HT-29 (cell line): ENCODE measurements at places on chromosomes 4 and X. TPM values are rescaled to one million over a fixed set of nuclear protein-coding genes. Genes with fewer than 3 reads are reported as not detected.

- DNase-seq, result no peak
Measured at GRCh38 chr4:107333518-107333917, 297.4 kb upstream of the DKK2 start.

GRCh38 chr4:150079081-150079581, 886 bp downstream of the DCLK2 start:
- DNase-seq, result no peak

DNA sequence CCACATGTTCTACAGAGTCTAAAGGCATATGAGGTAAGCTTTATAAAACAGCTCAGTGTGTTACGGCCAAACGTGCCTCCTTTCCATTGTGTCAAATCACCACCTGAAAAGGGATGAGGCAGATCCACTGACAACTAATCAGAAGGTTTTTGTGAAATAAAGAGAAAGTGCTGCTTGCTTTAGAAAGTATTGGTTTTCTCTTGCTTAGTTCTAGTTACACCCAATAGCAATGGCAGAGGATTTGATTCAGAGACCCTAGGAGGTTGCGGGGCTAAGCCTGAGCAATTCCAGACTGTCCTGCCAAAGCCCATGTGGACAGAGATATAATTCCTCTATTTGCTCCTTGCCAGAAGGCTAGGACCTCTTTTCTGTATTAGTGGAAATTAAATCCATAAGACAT, 125.5 kb downstream of the SPRY1 start:
- no peak for DNase-seq

The PTTG2 gene
- not detected in 2 replicates for total RNA-seq

The ZFP92 gene
- total RNA-seq, result not detected in 2 replicates

DNA sequence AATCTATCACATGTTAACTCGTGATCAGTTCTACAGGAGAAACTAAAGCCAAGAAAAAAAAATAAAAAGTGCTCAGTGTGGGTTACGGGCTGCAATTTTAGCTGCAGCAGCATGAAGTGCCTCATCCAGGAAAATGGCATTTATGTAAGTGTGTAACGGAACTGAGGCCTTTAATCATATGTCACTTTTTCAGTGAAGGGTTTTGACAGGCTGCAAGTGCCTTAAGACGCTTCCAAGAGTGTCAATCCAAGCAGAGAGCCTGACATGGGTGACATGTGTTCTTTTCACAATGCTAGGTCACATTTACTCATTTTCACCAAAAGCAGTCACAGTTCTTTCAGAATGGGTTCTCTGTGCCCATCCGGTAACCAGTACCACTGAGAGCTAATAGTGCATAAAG, 604.6 kb downstream of the RAB28 start:
- no peak for DNase-seq

The BTC gene
- total RNA-seq, result 1.4 and 1.9 TPM in 2 replicates

- peak; percentile 83 for DNase-seq
Measured at GRCh38 chrX:20968996-20969395, 405.2 kb upstream of the CNKSR2 start.

- no peak for DNase-seq
Measured at GRCh38 chrX:30217465-30217864, 2.1 kb downstream of the MAGEB2 start.

DNA sequence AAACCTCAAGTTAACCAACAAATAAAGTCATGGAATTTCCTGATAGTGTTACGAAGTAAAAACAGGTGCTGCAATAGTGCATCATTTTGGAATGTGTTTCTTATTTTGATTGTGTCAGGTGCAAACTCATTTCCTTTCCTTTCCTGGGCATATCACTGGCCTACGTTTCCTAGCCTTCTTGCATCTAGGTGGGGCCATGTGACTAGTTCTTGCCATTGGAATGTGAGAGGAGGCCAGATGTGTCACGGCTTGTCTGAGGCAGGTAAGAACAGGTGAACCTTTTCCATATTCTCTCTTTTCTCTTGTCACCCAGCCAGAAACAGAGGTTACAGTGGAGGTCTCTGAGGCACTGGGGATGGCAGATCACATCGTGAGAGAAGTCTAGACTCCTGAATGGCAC, 868.0 kb downstream of the RPA4 start:
- no peak for DNase-seq

The SHROOM3 gene
- total RNA-seq, result 62.1 and 70.6 TPM in 2 replicates

DNA sequence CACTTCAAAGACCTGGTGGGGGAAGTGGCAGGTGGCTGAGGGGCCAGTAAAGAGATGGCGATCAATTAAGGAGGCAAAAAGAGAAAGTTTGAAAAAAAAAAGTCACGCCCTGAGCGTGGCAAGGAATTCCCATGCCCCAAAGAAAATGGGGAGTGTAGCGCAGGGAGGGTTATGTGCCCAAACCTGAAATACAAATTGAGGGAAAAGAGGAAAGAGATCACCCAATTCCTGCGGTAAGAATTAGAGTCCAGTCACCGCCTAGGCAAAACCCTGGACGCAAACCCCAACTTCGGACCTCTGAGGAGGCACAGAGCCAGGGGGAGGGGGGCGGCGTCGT, 595 bp downstream of the ENOX2 start:
- no peak for DNase-seq

- no peak for DNase-seq
Measured at GRCh38 chrX:103309860-103310554, 783 bp downstream of the BEX2 start.

- no peak for DNase-seq
Measured at GRCh38 chr4:11929080-11929479, 500.4 kb upstream of the HS3ST1 start.
